ENCODE measurements at places on chromosomes 2 and 18. TPM values are rescaled to one million over a fixed set of nuclear protein-coding genes. Genes with fewer than 3 reads are reported as not detected.

Gene MALL
- total RNA-seq, result 25.3 TPM

Gene TYW5
- total RNA-seq, result 9.8 TPM

Gene FRZB
- 140 TPM for total RNA-seq

Gene TNFAIP6
- total RNA-seq, result 12.0 TPM

Gene ATG16L1
- total RNA-seq, result 21.8 TPM

Gene UPP2
- not detected for total RNA-seq

Gene PLEKHA3
- total RNA-seq, result 22.5 TPM

Gene CYP26B1
- total RNA-seq, result 6.0 TPM

All from thoracic aorta (tissue), 2 donors.